Activated T-cell treated with anti-CD3 and anti-CD28 coated beads, Interleukin-2, amount 50 U/mL, for 48 hours (primary cell): ENCODE measurements at places on chromosomes 7 and 10.

DNA sequence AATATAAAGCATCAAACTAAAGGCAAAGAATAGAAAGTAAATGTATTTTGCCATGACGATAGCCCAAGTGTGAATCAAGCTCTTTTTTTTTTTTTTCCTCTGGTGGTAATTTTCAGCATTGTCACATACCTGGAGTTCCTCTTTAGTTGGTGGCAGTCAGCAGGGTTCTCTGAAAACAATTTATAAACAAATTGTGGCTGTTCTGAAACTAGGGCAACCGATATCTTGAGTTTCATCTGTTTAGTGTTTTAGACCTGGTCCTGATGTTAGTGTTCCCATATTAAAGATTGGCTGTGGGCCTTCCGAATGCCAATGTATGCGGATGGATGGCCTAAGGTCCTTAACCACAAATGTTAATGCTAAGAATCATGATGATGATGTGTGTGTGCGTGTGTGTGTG lies 713.1 kb downstream of the GATA3 start:
- no peak for DNase-seq

DNA sequence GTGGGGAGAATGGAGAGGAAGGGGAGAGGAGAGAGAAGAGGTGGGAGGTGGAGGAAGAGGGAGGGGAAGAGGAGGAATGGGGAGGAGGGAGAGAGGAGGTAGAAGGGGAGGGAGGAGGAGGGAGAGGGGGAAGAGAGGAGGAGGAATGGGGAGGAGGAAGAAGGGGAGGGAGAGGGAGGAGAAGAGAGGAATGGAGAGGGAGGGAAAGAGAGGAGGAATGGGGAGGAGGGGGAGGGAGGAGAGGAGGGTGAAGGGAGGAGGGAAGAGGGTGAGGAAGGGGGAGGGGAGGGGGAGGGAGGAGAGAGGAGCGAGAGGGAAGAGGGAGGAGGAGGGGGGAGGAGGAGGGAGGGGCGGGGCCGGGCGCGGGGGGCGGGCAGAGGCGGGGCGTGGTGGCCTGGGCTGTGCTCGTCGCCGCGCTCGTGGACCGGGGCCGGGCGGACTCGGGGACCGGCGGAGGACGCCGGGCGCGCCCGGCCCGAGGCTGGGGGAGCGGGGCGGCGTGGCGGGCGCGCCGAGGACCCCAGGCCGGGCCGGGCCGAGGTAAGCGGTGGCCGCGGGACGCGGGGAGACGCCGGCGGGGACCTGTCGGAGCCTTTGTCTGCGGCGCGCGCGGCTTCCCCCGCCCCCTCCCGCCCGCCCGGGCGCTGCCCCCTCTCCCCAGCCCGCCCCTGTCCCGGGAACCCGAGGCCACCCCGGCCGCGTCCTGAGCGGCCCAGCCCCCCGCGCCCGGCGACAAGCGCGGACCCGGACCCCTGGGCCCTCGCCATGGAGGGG lies at the start of gene SLC29A4:
SLC29A4 (plus strand) TSS at position 401 of the 774 bp plus-strand sequence. CDS start 4,874 bp downstream, outside the sequence.
- no peak for DNase-seq

DNA sequence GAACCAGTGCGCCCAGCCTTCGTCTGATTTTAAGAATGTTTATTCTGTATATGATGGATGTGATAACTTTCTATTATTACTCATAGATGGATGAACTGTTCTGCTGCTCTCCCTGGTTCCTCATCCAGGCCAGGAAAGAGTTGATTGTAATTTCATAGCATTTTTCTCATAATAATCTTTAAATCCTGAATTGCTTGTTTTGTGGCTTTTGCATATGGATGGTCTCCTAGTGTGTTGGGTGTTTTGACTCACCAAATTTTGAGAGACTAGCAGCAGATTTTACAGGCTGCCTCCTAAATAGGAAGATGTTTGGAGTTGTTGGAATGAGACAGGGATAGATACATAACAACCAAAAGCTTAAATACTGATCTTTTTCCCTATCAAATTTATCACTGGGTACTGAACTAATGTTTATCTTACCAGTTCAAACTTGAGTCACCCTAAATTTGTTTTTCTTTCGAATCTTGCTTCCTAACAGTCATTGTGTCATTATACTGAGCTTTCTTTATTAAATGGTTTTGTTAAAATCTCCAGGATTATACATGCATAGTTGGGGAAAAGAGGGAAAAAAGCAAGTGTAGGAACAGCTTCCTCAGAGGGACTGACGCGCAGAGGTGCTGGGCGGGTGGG lies 106.0 kb upstream of the GATA3 start:
- DNase-seq = no peak

- no peak for DNase-seq
These were observed 16.6 kb downstream of the LOXL4 start for GRCh38 chr10:98251399-98251798.

- DNase-seq = no peak
These were observed 1.7 kb upstream of the CTNNA3 start for GRCh38 chr10:67697724-67698131.

DNA sequence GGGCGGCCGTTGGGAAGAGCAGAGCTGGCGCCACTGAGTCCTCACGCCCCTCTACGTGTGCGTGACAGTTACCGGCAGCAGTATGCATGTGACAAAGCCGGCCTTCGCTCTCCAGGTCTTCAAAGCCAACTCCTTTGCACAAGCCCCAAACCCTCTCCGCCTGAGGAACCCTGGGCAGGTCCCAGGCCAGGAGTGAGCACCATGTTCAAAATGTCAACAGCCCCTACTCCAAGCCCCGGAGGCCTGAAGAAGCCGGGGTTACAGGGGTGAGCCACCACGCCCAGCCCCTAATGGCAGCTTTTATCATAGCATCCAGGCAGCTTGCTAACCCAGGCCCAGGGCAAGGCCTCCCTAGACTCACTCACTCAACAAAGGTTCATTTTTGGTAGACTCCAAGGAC lies 70.8 kb downstream of the OAT start:
- no peak for DNase-seq

DNA sequence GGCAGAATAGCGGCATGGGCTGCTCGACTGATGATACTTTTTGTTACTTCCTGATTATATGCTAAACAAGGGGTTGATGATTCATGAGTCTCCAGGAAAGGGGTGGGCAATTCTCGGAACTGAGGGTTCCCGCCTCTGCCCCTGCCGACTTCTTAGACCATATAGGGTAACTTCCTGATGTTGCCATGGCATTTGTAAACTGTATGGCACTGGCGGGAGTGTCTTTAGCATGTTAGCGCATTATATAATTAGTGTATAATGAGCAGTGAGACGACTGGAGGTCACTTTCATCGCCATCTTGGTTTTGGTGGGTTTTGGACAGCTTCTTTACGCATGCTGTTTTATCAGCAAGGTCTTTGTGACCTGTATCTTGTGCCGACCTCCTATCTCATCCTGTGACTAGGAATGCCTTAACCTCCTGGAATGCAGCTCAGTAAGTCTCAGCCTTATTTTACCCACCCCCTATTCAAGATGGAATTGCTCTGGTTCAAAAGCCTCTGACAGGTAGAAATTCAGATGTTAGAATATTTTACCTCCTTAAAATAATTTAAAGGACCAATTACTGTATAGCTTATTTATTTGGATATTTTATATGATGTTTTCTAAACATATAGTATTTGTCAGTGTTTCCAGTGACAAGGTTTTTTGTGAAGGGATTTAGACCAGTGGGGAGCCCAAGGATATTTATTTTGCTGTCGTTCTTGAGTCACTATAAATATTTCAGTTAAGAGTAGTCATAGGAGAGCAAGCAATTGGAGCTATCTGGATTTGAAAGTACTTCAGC lies 90.1 kb upstream of the PIK3CG start:
- DNase-seq = peak; percentile 59

GRCh38 chr10:96665306-96665705 lies 55.0 kb downstream of the PIK3AP1 start:
- no peak for DNase-seq

GRCh38 chr7:120716307-120716706 lies 141.6 kb downstream of the TSPAN12 start:
- no peak for DNase-seq

DNA sequence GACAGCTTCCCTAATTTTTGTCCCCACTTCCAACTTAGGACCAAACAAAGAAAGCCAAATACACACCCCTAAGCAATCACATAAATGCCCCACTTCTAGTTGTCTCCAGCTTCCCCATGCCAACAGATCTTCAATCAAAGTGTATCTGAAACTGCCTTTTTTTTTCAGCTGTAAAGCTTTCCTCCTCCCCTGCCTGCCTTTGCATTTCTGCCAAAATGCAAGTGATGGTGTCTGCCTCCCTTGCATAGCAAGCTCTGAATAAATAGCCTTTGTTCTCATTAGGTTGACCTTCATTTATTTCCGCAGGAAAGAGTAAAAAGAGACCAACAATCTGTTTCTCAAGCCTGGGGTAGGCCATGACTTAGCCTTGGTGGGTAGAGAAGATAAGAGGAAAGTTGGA lies 459.4 kb downstream of the GPAM start:
- DNase-seq = no peak

- no peak for DNase-seq
These were observed 189.7 kb downstream of the ARHGAP21 start for GRCh38 chr10:24533981-24534380.

DNA sequence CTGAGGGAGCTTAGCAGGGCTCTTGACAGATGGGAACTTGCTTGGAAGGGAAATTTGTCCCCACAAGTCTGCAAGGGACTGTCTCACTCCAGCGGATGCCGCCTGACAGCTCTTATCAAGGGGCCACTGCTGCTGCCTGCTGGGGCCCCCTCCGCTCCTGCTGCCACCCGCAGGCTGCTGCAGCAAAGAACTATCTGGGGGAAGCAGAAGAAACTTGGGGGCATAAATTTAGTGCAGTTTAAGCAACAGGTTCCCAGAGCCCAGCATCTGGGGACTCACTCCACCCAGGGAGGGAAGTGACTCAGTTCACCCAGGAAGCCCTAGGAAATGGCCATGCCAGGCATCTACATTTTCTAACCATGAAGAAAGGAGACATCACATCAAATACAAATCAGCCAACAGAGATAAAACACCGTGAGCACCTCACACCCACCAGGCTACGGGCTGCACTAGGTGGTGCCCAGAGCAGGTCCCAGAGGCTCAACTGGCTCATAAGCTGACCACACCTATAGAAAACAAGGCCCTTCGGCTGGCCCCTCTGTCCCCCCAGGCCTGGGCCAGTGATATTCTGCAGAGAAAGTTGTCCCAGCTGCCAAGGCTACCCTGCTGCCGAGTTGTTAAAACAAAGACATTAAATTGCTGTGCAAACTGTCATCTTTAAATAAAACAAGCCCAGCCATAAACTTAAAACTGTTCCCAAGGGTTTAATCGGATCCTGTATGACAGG lies 3.7 kb downstream of the RGS10 start:
- DNase-seq = peak; percentile 71

GRCh38 chr10:102859911-102860310 lies 5.9 kb downstream of the BORCS7 start:
- DNase-seq = no peak

DNA sequence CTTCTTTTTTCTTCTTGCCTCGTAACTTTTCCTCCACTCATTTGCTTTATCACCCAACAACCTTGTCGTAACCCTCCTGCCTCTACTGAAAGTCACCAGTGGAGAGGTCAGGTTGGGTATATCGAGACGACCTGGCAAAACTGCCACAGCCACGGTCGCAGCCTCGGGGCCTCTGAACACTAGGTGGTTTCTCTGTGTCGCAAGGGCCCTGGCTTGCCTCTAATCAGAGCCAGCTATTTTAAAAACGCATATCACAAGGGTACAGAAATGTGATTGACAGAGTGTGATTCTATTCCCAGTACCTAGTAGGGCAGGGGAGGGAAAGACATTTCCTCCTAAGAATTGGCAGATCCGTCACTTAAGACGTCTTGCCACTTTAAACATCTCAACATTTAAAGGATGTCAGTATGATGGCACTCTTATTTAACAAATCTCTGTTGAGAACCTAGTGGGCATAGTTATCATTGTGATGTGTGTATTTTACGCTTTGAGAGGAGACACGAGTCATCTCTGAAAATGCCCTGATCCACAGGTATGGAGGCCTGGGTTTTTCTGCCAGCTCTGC lies 197.5 kb downstream of the ARHGAP21 start:
- no peak for DNase-seq
